Stimulated activated CD8-positive, alpha-beta memory T cell treated with anti-CD3 and anti-CD28 coated beads, Interleukin-7, amount 100 ng/mL, for 4 hours (primary cell): ENCODE measurements at places on chromosomes 3 and 15.

GRCh38 chr3:119571688-119572087 is 7.6 kb upstream of the ADPRH start:
- no peak for DNase-seq

DNA sequence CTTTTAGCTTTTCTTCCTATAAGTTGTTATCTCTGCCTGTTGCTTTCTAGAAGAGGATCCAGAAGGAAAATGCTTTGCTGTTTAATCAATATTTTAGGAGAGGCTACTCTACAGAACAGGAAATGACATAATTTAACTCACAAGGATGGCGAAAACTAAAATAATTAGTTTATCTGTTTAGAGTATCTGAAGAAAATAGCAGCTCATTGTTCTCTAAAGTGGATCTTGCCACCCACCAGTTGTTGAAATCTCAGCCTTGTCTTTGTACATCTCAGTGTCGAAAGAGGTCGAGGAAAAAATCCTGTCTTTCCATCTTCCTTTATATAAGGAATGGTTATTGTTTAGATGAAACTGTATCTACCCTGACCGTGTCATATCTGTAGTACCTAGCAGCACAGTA is 126.6 kb downstream of the ZNF609 start:
- no peak for DNase-seq

- no peak for DNase-seq
Measured at GRCh38 chr15:41822957-41823356, 4.9 kb upstream of the JMJD7 start.

DNA sequence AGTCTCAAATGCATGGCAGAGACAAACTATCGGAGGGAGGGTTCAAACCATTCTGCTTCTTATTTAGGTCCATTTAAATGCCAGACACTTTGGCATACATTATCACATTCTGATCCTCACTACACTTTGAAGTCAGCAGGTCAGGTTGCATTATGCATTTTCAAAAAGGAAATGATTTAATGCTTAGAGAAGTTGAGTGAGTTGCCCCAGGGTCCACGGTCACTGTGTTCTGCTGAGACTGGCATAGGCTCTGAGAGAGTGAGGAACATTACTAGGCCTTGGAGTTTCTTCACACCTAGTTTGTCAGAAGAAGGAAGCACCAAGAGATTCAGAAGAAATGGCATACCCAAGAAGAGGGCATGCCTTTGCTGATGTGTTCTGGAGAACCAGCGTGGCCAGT is 46.3 kb upstream of the ACAN start:
- no peak for DNase-seq

DNA sequence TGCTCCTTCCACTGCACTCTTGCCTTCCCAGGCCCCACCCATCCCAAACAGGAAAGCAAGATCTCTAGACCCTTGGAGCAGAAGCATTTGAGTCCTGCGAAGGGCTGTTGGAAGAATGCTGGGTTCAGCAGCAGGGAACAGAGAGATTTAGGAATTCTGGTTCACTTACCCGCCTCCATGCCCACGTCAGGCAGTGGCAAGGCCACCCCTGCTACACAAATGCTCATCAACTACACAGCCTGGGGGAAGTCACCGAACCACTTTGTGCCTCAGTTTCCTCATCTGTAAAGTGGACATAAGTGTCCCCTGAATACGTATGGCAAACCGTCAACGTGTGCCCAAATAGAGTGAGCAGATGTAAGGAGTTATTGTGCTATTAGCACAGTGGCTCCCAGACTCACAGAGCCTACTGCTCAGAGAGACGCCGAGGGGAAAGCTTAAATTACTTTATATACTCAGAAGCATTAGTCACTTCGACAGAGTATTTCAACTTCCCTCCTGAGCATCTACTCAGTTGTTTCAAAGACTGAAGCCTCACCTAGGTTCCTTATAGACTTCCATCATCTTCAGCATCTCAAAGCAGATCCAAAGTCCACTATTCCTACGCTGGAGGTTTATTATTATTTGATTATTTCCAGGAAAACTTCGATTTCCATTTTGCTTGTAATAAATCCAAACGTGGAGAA is 905 bp downstream of the HOMER2 start:
- DNase-seq, result no peak

DNA sequence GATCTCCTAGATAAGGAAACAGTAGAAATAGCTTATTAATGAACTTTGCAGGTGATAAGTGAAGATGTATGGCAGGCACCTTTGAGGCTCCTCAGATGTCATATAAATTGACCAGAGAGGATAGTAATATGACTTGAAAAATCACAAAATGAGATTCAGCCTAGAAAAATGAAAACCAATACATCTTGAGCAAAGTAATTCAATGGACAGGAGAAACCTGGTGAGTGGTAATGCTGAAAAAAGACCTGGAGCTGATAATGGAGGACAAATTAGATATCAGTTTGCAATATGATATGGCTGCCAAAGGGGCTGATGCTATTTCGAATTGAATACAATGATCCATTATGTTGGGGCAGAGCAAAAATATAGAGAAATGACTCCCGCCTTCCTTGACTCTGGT is 103.9 kb downstream of the LSAMP start:
- DNase-seq, result no peak

DNA sequence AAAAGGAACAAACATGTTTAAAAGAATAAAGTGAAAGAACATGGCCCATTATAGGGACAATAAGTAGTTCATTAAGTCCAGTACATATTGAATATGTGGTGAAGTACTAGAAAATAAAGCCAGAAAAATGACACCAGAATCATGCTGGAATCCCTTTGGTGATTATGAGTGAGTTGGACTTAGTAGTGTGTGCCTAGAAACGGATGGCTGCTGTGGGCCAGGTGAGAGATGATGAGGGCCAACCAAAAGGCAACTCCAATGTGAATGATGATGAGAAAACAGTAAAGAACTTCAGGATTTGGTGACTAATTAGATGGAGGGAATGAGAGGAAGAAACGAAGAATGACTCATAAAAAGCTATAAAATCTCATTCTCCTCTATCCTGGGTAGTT is 3.3 kb downstream of the CRYGS start:
- no peak for DNase-seq
